ENCODE measurements at places on chromosomes 5 and 9.

- no peak for DNase-seq
Measured at GRCh38 chr5:56640763-56641406, 174.5 kb upstream of the MAP3K1 start.

DNA sequence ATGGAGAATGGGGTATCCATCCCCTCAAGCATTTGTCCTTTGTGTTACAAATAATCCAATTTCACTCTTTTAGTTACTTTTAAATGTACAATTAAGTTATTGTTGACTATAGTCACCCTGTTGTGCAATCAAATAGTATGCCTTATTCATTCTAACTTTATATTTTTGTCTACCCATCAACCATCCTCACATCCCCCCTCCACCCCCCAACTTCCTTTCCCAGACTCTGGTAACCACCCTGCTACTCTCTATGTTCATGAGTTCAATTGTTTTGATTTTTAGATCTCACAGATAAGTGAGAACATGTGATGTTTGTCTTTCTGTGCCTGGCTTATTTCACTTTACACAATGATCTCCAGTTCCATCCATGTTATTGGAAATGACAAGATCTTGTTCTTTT, 15.4 kb upstream of the RANBP17 start:
- no peak for DNase-seq

DNA sequence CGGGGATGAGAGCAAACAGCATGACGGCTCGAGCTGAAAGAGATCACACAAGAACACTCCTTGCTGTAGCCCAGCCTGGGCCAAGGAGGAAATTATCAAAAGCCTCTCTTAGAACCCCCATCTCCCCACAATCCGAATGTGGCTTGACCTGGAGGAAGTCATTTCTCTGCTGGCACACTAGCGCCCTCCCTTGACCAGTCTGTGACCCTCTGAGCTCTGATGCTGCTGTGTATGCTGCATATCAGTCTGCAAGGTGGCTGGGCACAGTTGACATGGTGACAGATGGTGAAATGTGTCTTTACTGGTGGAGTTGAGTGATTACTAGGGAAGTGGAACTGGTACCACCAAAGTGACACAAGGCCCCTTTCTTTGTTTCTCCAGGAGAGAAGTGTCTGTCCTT, 3.3 kb downstream of the SLC46A2 start:
- no peak for DNase-seq

DNA sequence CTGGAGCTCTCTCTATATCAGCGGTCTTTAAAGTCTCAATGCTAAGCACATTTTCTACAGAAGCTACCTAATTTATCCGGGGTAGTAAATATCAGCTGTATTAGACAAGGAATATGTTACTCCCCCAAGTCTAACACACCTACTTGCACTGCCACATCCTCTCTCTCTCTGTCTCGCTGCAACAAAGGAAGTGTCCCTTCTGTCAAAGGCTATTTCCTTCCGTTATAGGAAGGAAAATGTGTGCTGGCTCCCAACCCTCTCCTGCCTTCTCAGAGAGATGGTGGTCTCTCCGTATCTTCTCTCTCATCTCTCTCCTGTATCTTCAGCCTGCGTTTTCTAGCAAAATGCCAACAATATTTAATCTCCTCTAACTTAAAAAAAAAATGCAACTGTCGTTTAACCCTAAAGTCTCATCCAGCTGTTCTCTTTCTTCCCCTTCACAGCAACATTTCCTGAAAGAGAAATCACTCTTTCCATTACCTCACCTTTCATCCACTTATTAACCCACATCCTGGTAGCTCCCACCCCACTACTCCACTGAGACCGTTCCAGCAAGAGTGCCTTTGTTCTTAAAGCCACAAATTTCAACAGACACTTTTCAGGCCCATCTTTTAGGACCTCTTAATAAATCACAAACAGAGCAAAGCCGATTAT, 2.3 kb downstream of the TTF1 start:
- DNase-seq: peak; percentile 67

- DNase-seq: no peak
Measured at GRCh38 chr5:64069486-64069885, 96.2 kb upstream of the RNF180 start.

GRCh38 chr5:54083851-54084250, 226.5 kb downstream of the ARL15 start:
- peak; percentile 15 for DNase-seq

- peak; percentile 24 for DNase-seq
Measured at GRCh38 chr5:96718635-96719077, 56.5 kb downstream of the CAST start.

- DNase-seq: no peak
Measured at GRCh38 chr9:3981897-3982296, 318.0 kb downstream of the GLIS3 start.

GRCh38 chr5:173039964-173040363, 16.2 kb upstream of the CREBRF start:
- no peak for DNase-seq

DNA sequence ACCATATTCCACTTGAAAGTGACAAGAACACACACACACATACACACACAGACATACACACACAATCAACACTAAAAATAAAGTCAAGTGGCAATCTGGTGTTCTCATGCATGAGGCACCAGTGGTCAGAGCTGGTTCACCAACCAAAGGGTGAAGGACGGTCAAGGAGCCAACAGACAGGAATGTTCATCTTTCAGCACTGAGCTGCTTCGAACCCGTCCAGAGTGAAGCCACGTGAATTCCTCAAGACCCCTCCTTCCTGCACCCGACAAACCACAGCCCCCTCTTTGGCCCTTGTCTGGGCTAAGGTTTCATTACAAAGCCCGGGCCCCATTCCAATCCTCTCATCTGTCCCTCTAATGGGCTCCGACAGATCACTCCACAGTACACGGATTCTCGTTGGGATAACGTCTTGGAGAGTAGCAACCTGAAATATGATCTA, 84.5 kb upstream of the SMIM23 start:
- no peak for DNase-seq

DNA sequence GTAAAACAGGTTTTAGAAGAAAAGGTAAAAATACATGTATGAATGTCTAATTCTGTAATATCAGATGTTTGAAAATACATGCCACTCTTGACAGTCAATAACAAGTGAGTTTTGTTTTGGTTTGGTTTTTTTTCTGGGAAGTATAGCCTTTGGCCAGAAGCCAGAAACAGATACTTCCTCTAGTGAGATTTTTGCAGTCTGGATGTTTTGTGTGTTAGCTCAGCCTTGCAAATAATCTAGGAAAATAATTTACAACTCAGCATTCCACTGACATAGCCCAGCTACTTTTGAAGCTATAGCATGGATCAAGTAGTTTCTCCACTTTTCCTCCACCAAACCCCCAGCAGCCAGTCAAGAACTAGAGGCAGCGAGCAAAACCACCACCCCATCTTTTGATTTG, 56.7 kb downstream of the SLC1A1 start:
- DNase-seq: peak; percentile 56

- DNase-seq: peak; percentile 13
Measured at GRCh38 chr5:96293966-96294883, 138.8 kb downstream of the PCSK1 start.

DNA sequence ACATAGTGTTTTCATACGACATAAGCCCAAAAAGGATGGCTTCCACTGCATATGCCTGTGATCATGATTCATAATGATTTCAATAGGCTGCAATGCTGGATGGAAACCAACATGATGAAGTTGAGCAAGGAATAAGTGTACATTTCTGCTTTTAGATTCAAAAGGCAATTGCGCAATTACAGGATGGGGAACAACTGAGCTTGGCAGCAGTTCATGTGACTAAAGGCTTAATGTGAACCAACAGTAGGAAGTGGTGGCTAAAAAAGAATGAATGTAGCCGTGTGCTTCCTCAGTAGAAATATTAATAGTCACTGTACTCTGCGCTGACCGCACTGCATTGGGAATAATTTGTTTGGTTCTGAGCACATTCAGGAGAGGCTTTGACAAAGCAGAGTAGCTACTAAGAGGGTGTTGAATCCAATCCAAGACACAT, 51.2 kb downstream of the SLC1A3 start:
- DNase-seq: peak; percentile 99

DNA sequence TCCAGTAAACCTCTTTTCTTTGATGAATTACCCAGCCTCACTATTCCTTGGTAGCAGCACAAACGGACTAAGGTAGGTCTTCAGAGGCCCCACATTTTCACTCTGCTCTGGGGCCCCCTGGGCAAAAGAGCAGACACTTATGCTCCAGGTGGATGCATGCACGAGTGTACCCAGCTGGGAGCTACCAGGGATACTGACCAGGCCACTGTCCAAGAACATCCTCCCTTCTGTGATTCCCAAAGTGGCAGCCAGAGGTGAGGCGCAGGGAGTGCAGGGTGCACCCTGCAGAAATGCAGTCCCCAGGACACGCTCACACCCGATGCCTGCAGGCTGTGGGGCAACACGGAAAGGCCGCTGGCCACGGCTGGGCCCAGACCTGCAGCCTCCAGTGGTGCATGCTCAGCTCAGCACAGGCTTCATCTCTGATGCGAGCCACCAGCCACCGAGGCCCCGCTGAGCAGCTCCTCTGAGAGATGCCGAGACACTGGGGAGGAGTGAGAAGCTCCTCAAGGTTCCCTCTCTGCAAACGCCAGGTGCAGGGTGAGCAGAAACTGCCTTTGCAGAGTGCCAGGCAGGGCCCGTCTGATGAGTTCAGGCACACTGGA, 48.1 kb upstream of the OLFM1 start:
- no peak for DNase-seq

GRCh38 chr9:123225374-123225813, 43.0 kb downstream of the STRBP start:
- DNase-seq: peak; percentile 86

DNA sequence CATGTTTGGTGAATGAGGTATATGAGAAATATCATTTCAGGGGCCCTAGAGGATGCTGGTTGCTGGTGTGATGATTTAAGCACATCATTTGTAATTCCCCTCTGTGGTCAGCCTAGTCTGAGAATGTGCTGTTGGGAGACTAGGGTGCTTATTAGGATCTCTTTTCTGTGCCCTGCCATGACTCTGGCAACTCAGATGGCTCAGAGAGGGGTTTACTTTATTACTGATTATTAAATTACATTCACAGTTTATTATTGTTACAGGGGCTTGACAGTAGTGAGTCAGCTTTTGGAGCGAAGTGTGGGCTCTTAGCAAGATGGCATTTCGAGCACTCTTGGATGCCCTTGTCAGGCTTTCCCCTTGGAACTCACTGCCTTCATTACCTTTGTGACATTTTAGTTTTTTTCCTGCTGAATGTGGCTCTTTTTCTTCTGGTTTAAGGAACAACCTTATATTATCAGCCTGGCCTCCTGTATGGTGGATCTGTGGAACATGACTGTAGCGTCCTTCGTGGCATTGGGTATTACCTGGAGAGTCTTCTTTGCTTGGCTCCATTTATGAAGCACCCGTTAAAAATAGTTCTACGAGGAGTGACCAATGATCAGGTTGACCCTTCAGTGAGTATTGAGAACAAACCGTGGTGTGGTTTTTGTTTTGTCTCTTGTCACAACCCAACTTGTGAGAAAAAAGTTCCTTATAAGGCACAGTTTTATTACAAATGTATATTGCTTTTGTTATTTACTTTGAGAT, 33.8 kb downstream of the RCL1 start:
- no peak for DNase-seq

- peak; percentile 53 for DNase-seq
Measured at GRCh38 chr9:77808751-77809081, 160.6 kb upstream of the GNA14 start.

DNA sequence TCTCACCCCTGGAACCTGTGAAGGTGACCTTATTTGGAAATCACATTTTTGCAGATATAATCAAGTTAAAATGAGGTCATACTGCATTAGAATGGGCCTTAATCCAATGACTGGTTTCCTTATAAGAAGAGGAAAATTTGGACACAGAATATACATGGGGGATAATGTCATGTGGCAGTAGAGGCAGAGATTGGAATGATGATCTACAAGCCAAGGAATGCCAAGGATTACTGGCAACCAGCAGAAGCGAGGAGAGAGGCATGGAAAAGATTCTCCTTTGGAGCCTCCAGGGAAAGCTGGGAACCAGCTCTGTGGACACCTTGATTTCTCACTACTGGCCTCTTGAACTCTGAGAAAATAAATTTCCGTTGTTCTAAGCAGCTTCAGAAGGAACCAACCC, 20.2 kb upstream of the CEP78 start:
- no peak for DNase-seq

- DNase-seq: no peak
Measured at GRCh38 chr5:169910393-169910792, 69.9 kb downstream of the INSYN2B start.

DNA sequence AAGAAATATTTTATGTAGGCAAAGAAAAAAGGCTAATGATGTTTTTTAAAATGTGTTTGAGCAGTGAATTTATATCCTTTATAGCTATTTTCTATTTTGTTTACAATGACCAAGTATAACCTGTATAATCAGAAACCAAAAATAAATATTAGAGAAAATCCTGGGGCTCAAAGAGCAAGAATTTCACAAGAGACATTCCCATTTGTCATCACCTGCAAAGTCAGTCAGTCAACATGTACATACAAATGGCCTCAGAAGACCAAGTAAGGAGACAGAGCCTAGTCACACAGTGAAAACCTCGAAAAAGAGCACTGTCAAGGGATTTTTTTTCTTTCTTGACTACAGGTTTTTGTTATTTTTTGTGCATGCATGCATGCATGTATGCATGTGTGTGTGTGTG, 231.4 kb downstream of the GLIS3 start:
- no peak for DNase-seq

DNA sequence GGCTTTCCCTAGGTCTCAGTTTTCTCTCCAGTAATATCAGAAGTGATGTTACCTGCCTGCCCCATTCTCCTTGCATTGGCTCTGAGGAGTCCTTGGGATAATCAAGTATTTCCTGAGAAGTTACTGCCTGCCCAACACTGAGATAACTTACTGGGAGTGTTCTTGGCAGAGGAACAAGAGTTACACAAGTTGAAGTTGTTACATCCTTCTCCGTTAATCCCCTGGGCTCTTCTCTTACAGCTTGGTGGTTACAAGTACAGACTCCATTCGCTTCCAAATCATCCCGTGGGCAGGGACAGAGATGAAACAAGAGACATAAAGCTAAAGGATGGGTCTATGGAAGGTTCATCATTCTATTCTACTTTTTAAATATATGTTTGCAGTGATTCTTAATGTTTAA, 74.1 kb upstream of the SAP30L start:
- peak; percentile 95 for DNase-seq

- DNase-seq: no peak
Measured at GRCh38 chr9:31733166-31733565, 651.3 kb upstream of the ACO1 start.

GRCh38 chr9:116713271-116713670, 26.2 kb downstream of the TRIM32 start:
- DNase-seq: no peak

- peak; percentile 2 for DNase-seq
Measured at GRCh38 chr5:87899721-87900131, 368.9 kb downstream of the TMEM161B start.
